ENCODE measurements at places on chromosomes 5 and 9.

DNA sequence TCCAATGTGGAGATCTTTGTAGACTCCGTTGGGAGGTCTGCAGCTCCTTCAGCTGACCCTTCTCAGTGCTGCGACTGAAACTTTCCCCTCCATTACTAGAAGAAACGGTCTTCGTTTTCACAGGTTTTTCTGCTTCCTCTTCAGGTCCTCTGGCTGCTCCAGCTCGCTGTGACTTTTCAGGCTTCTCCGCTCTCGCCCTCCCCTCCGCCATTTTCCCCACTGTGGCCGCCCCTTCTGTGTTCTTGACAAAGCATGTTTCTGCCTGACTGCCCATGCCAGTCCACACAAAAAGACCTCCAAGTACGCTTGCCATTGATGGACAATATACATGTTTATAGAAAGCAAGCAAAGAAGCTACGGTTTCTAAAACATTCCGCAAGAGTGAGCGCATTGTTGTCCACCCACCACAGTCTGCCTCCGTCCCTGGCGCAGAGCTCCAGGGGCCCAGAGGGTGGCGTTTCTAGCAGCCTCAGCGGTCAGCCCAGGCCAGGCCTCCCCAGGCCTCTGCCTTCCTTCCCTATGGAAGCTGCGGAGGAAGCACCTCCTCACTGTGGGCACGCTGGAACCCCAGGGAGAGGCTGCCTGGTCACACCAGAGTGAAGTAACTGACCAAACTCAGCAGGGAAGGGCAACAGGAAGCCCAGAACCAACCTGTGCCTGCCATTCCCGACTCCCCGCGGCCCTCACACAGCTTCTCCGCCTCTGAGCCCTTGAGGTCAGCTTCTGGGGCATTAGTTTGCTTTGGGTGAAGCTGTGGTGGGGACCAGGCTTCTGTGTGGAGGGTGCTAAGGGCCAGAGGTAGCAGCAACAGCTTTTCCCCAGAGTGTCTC lies 19.9 kb upstream of the S1PR3 start:
- no peak for DNase-seq

DNA sequence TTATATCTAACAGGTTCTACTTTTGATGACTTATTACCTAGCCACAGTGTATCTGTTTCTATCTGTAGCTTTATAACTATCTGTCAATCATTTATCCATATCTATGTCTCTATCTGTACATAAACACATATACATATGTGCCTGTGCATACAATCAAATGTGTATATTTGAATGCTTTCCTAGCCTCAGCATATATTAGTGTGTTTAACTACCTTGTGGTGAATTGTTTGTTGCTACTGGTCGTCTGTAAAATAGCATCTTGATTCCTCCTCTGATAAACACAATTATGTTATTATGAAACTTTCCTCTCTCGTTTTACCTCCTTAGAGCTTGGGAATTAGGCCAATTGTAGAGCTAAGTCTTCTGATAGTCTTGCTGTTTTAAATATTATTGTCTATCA lies 44.4 kb downstream of the PARP8 start:
- no peak for DNase-seq

GRCh38 chr5:77733130-77733529 lies 43.0 kb downstream of the TBCA start:
- DNase-seq: no peak

DNA sequence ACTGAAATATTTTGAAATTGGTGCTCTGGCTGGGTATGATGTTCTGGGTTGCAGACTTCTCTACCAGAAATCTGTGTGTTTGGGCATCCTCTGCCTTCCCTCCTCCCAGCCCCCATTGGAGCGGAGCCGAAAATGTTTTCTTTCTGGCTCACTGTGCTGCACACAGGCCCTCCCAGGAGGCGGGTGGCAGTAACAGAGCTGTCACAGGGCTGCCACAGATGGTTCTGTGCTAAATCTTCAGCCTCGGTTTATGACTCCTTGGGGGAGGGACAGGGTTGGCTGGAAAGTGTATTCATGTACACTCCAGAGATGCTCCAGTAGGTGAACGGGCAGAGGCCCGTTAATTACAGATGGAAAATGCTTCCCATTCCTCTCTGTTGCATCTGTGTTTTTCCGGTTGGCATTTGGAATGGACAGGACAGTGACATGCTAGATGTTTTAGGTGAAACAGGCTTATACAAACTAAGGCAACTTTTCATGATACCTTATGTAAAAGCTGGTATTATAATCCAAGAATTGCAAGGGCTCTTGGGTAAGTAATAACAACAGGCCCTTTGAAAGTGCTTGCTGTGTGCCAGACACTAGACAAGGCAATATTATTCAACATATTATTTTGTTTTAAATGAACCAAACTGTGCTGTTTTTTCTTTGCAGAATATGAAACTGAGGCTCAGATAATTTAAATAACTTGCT lies 180.2 kb downstream of the ADCY2 start:
- no peak for DNase-seq

DNA sequence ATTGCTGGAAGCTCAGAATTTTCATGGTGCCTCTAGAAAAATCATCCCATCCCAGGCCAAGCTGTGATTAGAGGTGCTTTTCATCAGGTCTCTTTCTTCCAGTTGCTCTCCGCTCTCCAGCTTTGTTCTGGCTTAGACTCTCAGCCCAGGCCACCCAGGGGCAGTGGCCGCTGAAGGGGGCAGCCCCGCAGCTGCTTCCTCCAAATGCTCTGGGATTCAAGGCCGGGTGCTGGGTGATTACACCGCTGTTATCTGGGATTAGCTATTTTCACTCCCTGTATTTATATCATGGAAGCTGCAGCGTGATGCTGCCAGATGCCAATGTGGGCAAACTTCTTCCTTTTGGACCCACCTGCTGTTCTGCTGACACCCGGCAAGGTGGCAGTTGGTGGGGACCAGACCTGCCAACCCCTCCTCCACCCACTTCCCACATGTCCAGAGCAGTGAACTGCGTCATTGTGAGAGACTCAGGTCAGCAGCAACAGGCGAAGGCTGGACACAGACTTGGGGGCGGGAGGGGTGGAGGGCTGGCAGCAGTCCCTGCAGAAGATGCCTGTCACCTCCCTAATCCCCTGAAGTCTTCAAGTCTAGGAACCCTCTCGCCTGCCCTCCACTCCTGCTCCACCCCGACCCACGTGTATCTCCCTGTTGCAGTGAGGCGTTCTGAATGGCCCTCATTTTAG lies 33.9 kb upstream of the NKX2-5 start:
- DNase-seq: no peak

DNA sequence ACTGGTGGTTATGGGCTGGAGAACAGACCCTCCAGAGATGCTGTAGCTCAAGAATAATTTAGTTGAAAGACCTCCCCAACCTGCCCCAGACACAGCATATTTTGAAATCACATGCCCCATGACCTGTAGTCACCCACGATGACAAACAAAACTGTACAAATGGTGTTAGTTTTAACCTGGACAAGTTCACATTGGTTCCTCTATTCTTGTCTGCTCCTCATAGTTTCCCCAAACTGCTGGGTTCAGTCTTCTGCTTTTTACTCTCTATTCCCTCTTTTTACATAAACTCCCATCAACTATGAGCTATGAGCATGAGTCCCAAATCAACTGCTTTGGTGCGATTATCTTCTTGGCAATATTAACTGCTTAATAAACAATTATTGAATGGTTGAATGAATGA lies 365.3 kb upstream of the CLINT1 start:
- no peak for DNase-seq

- DNase-seq: no peak
These were observed 48.1 kb downstream of the ITGA2 start for GRCh38 chr5:53037141-53037859.

DNA sequence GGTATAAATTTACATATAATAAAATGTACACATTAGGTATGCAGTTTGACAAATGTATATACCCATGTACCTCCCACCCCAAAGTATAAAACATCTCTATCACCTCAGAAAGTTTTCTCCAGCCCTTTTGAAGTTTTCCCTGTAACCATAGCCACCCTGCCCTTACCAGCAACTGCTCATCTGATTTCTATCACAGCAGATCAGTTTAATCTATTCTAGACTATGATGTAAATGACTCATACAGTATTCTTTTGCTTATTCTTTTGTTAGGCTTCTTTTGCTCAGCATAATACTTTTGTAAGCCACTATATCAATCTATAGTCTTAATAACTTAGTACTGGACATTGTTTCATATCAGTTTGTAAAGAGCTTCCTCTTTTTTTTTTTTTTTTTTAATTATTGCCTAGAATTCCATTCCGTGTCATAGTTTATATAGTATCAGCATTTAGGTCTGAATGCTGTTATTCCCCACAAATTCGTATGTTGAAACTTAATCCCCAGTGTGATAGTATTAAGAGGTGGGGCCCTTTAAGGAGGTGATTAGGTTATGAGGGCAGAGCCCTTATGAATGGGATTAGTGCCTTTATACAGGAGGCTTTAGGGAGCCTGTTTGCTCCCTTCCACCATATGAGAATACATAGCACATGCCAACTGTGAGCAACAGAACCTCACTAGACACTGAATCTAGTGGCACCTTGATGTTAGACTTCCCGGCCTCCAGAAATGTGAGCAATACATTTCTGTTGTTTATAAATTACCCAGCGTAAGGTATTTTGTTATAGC lies 20.3 kb downstream of the MELK start:
- no peak for DNase-seq

DNA sequence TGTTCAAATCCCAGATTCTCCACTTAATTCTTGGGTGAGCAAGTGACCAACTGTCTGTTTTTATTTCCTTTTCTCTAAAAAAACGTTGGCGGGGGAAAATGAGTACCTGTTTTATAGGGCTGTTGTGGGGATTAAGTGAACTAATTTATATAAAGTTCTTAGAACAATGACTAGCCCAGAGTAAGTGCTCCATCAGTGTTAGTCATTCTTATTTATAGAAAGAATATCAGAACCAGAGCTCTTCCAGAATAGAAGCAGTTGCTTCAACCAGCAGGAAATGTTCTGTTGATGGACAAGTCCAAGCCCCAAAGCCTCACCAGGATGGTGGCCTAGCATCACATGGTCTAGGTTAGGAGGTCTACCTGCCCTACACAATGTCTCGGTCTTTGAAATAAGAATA lies 379.2 kb downstream of the ACTL7B start:
- no peak for DNase-seq

DNA sequence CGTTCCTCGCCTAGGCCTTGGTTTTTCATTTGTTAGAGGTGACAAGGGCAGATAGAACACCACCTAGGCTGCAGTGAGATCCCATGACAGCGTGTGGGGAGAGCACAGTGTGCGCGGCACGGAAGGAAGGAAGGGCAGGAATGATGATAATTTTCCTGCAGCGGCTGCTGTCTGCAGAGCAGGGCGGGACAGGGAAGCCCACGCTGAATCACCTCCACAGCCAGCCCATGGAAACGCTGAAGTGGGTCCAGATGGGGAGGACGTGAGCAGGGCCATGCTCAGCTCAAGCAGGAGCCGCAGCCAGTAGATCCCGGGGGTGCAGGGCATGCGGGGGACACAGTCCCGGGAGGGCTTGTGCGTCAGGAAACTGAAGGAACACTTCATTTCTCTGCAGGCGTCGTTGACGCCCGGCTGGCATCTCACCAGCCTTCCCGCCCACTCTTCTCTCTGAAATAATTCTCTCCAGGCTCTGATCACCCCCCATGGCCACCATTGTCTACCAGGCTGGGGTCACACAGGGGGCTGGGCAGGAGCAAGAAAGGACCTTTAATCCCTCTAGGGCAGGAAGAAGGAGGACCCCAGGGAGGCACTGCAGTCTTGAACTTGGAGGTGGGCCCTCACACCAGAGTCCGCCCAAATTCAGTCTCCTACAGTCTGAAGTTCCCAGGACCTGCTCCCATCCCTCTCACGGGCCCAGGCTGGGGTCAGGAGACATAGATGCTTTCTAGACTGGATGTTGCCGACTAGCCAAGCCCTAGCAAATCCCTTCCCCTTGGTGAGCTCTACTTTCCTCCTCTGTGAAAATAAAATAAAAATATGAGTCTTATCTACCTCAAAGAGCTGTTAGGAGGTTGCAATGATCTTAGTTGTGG lies 20.9 kb upstream of the SYNPO start:
- DNase-seq: no peak

DNA sequence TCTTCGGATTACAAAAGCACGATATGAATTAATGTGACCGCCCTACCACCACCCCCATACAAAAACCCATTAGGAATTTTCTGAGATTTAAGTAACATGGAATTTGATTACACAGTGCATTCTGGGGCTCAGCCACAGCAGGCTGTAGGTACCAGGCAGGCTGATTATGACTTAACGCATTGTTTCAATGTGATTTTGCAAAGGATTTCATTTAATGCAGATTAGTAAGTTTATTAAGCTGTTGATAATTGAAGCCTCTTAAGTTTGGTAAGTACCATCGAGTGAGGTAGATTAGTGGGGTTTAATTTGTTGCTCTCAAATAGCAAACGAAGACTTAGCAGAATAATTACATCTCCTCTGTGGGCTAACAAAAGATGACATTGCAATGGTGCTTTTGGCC lies 240.1 kb downstream of the TRPM3 start:
- no peak for DNase-seq

- DNase-seq: no peak
These were observed 60.1 kb upstream of the ZNF608 start for GRCh38 chr5:124806373-124807077.

DNA sequence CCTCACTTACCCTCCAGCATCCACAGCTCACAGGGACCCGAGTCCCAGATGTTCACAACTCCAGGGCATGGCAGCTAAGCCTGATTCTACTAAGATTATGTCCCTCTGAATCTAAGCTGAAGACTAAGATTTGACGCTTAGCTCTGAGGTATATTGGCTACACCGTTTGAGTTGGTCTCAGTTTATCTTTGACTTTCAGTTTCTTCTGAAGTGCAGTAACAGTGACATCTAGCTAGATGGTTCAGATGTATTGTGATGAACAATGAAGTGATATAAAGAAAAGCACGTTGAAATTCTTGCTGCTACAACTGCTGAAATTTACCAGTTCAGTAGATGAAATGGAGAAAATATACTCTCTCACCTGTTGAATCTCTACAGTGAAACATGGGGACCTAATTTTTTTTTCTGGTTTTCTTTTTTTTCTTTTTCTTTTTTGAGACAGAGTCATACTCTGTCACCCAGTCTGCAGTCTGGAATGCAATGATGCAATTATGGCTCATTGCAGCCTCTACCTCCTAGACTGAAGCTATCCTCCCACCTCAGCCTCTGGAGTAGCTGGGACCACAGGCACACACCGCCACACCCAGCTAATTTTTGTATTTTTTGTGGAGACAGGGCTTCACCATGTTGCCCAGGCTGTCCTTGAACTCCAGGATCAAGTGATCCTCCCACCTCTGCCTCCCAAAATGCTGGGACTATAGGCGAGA lies 15.7 kb downstream of the RFK start:
- DNase-seq: no peak

GRCh38 chr5:67235399-67236110 lies 39.0 kb upstream of the CD180 start:
- no peak for DNase-seq

GRCh38 chr9:132074736-132075135 lies 4.9 kb downstream of the MED27 start:
- DNase-seq: no peak

- no peak for DNase-seq
These were observed 263.9 kb downstream of the ARRDC3 start for GRCh38 chr5:91119217-91119616.

All from activated CD4-positive, alpha-beta T cell treated with anti-CD3 and anti-CD28 coated beads for 1 hour (primary cell).